H7 (cell line): ENCODE measurements at places on chromosomes 4 and X. TPM values are rescaled to one million over a fixed set of nuclear protein-coding genes. Genes with fewer than 3 reads are reported as not detected.
A peak's percentile ranks its signal among the peaks of the same experiment; 100 is the strongest.

GRCh38 chr4:167421201-167421600 is 186.9 kb upstream of the SPOCK3 start:
- no peak for DNase-seq

LEF1 gene
- 0.28 and 0.48 TPM in 2 replicates for total RNA-seq

GRCh38 chrX:45006002-45006800 is 133.2 kb downstream of the KDM6A start:
- peak; percentile 16 for DNase-seq

DNA sequence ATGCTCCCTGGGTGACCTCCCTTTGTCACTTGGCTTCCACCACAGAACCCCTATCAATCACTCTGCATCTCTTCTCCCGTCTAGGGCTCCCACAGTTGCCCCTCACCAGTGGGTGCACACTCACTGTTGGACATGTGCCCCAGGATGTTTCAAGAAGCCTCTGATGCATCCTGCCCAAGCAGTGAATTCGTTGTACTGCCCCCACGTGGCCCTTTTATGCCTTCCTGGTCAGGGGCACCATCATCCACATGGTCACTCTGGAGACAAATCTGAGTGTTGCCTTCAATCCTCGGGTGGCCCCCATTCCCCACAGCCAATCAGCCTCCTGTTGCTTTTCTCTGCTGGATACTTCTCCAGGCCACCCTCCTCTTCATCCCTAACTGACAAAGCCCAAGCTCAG is 12.2 kb downstream of the ITIH6 start:
- DNase-seq = no peak

DNA sequence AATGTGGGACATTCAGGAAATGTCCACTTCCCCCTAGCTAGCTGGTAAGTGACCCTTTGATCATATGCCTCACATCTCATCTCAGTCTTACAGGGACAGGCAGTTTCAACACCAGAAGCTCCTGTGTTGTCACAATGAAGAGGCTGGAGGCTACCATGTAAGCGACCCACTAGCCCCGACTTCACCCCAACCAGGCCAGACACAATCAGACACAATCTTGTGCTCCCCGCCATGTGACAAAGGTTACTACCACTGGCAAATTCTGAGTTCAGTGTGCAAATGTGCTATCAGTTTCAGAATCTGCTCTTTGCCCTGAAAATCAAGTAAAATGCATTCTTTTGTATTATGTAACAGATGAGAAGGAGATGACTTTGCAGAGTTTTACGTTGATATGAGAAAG is 56.9 kb upstream of the STS start:
- no peak for DNase-seq

CSAG2 gene
- total RNA-seq = 0.28 TPM in 1 of 2 replicates, not detected in the other

DNA sequence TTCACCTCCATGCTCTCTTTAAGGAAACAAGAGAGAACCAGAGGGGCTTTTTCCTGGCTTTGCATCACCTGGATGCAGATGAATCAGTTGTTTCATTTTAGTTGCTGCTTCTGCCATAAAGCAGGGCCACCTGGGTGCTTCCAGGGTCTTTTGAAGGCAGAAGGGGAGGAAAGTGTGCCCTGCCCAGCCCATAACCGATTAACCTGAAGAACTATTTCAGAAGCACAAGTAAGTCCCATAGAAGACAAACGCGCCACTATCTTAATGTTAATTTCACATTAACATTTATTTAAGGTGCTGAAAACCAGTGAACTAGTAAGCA is 32.1 kb downstream of the IRF2 start:
- no peak for DNase-seq

CT55 gene
- total RNA-seq = 0.10 TPM in 1 of 2 replicates, not detected in the other

GRCh38 chr4:105215609-105216313 is 69.1 kb downstream of the TET2 start:
- no peak for DNase-seq

CCKAR gene
- total RNA-seq = not detected in 2 replicates

PLP1 gene
- 59.4 and 60.7 TPM in 2 replicates for total RNA-seq

- DNase-seq = no peak
These were observed 57.0 kb upstream of the PROM1 start for GRCh38 chr4:16140879-16141249.

DNA sequence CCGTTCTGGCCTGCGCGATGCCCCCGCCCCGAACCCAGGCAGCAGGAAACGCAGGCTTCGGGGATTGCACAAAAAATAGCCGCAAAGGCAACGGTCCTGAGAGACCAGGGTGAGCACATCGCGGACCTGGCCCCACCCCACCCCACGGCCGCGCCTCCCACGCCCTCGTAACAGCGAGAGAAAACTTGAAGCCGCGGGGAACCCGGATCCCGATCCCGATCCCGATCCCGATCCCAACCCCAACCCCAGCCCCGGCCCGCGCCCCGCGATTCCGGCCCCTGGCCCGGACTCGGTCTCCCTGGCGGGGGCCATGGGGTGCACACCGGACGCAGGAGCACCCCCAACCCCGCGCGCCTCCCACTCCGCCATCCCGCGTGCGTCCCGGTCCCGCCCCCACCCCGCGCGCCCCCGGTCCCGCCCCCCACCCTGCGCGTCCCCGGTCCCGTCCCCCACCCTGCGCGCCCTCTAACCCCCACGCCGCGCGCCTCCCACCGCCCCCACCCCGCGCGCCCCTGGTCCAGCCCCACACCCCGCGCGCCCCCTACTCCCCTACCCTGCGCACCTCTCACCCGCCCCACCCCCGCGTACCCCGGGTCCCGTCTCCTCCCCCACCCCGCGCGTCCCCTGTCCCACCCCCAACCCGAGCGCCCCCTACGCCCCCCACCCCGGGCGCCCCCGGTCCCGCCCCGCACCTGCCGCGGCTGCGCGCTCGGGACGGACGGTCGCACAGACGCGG is 29.0 kb downstream of the NOP14 start:
- DNase-seq = peak; percentile 98

VEGFC gene
- 0.59 and 0.89 TPM in 2 replicates for total RNA-seq

DNA sequence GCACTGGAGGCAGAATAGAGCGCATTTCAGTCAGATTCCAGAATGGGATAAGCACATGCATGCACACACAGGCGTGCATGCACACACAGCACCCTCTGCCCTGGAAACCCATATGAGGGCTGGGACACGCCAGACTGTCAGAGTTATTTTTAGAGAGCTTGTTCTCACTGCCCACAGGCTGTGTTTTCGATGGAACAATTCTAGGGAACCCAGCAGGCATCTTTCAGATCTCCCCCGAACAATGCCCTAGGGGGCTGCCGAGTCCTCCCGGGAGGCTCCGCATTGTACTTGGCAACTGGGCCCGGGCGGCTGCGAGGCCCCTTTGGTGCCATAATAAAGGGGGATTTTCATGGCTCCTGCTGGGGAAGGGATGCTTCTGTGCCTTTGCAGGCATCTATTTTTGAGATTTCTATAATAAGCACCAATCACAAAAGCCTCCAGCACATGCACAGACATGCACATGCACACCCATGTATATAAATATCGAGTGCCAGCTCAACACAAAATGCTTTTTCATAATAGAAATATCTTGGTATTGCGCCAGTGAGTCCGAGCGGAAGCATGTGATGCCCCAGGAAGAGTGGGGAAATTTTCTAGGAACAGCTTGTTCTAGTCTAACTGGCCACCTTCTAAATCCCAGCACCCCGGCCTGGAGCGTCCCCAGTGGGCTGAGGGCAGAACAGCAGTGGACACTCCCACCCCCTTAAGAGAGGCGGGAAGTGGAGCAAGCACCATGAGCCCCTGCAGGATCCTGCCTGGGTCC is 88.5 kb downstream of the PHKA2 start:
- peak; percentile 59 for DNase-seq

DNA sequence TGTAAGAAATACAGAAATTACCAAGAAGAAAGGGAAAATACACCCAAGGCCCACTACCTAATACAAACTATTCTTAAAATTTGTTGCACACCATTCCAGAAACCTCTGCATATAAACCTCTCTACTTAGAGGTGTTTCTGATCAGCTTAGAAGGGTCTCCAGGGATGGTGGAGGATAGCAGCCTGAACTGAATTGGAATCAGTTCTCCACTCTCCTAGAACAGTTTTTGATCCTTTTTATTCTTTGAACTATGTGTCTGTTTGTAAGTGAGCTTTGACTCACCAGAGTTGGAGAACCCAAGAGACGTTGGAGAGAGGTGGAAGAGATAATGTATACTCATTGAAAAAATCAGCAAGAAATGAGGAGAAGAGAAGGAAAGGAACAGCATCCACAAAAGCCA is 96.6 kb upstream of the OTUD4 start:
- DNase-seq = no peak

CT45A1 gene
- total RNA-seq = not detected in 2 replicates
